ENCODE measurements at places on chromosomes 6 and 20.

GRCh38 chr6:81793821-81794475 is 41.5 kb upstream of the TENT5A start:
- DNase-seq = no peak

DNA sequence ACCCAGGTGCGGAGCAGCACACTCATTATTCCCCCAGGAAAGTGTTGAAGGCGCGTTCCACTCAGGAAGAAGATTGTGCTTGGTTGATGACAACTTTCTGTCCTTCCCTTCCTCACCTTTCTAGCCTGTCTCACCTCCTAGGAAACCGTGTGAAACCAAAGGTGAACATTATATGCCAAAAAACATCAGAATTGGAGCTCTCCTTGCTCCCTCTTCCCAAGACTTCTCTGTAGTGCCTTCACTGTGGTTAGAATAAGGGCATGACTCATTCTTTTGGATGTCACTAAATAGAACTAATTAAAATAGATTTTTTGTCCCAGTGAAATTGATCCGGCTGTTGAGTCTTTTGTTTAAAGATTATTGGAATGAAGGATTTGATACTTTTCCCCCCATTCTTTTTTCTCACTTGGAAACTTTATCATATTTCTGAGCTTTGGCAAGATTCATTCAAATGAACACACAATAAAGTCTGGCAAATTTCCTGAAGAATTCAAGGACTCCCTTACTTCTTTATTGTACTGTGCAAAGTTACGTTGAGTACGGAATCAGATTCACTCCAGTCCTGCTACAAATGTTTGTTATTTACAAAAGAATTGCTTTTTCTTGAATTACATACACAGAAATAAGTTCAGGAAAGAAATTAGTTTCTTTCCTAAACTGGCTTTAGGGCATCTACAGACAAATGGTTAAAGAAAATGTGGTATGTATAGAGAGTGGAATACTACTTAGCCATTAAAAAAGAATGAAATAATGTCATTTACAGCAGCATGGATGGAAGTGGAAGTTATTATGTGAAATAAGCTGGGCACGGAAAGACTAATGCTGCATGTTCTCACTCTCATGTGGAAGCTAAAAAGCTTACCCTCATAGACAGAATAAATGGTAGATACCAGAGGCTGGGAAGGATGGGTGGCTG is 142.8 kb upstream of the AKAP12 start:
- no peak for DNase-seq

GRCh38 chr6:3317741-3318211 is 59.0 kb downstream of the PSMG4 start:
- DNase-seq = no peak

DNA sequence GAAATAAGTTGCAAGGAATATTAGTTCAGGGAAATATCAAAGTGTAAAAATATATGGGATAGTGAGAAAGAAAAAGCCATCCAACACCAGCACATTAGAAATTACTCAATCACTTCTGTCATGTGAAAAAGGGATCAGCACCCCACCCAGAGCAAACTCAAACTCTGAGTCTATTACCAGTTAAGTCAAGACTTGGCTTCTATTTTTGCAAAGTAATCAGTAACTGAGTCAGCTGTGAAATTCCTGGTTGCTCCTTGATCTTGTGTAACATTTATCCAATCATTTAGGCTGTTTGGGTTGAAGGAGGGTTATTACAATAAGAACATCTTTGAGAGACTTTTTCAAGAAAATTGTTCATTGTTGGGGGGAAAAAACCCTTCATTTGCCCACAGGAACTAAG is 51.2 kb downstream of the SLC22A23 start:
- DNase-seq = no peak

DNA sequence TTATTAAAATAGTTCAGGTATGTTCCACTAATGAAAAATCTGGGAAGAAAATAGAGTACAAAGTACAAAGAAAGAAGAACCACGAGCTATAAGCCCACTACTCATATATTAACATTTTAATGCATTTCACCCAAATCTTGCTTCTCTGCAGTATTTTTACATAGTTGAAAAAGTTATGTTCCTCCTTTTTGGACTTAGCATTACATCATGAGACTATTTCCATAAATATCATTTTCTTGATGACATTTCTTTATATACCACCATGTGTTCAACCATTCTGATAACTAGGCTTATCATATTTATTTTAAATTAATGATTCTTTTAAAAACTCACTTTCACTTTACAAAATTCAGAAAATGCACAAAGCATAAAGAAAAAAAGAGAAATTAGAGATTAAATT is 3.0 kb downstream of the IPCEF1 start:
- DNase-seq = no peak

GRCh38 chr6:101986476-101986875 is 593.0 kb downstream of the GRIK2 start:
- no peak for DNase-seq

GRCh38 chr20:58898629-58899408 is 46.3 kb downstream of the GNAS start:
- DNase-seq = no peak

DNA sequence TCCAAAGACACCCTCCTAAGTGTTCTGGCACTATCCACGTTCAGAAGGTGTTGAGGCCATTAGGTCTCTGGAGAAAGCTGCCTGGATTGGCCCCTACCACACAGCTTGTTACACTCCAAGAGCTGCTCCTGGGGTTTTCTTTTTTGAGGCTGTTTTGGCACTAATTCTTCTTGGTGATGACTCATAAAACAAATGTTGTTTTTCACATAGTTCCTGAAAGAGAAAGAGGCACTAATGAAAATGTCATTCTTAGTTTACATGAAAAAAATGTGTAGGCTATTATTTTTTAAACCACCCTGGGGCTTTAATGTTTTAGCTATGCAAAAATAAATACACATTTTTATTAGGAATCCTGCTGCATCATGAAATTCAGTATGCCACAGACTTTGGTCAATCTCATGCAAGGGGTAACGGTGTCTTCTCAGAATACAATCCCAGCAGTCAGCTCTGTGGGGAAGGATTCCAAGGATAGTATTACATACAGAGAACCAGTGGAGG is 38.1 kb downstream of the TBPL1 start:
- no peak for DNase-seq

GRCh38 chr6:139779988-139780774 is 405.7 kb upstream of the CITED2 start:
- no peak for DNase-seq

DNA sequence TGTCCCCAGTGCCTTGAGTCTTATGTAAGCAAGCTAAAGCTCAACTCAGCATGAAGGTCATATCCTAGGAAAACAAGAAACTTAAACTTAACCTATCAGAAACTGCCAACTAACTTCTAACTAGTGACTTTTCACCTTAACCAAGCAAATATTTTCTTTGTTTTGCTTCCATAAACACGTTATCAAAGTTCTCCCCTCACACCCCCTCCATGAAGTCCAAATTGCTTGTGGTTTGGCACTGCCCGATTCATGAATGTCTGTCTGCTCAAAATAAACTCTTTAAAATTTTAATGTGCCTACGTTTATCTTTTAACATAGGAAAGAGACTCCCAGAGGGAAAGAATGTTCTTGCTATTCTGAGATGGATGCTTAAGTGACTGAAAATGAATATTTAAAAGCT is 34.9 kb downstream of the GSTA2 start:
- DNase-seq = no peak

- no peak for DNase-seq
These were observed 1.4 kb upstream of the LAMA5 start for GRCh38 chr20:62368392-62368975.

DNA sequence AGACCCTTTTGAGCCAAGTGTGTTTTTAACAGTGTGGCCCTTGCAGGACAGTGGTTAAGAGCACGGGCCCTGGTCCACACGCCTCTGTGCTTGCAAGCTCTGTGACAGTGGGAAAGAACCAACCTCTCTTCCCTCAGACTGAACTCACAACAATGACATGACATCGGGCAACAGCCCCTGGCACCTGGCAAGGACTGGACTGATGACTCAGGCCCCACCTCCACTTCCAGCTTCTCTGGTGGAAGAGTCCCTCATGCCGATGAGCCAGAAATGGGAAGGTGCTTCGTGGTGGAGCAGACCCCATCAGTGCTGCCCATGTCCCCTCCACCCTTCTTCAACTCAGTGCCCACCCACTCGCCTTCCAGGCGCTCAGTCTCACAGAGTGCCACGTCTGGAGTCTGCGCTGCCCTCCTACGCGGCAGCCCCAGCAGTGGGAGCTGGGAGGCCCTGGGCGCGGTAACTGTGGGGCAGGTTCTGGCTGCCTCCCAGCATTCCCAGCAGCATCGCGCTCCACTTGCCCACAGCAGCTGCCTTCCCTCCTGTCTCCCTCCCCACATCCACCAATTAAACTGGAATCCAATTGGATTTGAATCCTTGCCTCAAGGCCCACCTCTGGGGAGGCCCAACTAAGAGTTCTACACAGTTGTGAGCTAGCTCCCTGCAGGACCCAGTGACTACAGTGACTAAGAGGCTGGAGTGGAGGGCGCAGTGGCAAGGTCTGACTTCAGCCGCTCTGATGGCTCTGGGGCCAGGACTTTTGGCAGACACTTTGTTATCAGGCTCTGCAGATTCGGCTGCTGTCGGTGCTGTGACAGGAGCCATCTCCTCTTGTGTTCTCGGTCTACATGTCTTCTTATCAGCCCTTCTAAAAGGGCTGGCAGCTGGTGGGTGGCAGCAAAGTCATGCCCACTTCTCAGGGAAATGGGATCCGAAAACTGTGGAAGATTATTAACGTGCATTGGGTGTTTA is 156.8 kb upstream of the MLN start:
- DNase-seq = no peak

DNA sequence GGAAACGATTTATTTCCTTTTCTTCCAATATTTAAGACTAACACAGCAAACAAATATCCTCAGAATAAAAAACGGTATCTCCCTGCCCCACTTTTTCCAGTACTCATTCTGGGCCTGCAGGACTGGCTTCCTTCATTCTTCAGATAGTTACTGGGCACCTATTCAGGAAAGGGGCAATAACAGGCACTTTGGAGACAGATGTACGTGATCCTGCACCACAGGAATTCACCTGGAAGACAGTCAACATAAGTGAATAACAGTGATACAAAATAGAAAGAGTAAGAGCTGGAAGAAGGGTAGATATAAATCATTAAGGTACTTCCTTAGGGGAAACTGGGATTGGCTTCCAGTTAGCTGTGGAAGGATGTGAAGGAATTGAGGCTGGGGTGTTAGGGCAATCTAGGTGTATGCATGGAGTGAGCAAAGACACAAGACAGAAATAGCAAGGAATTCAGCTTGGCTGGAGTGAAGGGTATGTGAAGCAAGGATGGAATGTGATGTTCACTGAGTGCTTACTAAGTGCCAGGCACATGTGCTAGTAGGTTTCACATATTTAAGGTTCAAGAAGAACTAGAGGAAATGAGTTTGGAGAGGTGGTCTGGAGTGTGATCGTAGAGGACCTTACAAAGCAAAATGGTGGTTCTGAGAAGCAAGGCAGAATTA is 49.3 kb upstream of the FAM83C start:
- no peak for DNase-seq

- DNase-seq = no peak
These were observed 8.2 kb downstream of the DHX35 start for GRCh38 chr20:38970302-38970701.

DNA sequence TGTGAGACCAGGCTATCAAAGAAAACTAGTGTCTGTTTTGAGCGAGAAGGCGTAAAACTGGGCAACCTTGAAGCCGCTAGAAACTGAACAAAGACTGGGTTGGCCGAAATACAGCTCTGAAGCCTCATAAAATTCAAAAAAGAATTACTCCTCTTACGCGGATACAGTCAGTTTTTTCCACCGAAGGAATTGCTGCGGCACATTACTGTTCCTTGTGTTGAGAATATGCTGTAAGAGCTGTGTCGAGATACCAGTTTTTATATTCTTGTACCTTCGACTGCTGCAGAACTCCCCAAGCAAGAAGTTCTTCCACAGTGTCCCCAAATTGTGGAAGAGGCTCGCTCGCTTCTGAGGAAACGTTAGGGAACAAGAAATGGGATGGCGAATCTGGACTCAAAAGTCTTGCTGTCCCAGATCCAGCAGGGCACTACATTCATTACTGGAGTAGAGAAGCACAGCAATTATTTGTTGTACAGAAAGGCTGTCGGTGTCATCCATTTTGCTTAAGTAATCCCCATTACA is 523 bp upstream of the COX7A2 start:
- DNase-seq = no peak

DNA sequence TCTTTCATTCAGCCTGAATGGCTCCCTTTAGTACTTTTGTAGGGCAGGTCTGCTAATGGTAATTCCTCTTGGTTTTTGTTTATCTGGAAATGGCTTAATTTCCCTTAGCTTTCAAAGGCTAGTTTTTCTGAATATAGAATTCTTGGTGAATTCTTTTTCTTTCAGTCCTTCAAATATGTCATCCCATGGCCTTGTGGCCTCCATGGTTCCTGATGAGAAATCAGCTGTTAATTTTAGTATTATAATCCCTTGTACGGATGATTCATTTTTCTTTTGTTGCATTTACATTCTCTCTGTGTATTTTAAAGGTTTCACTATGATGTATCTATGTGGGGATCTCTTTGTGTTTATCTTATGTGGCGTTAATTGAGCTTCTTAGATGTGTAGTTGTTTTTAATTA is 179.6 kb upstream of the ARG1 start:
- no peak for DNase-seq

- no peak for DNase-seq
These were observed 10.6 kb upstream of the TENT5A start for GRCh38 chr6:81763051-81763450.

DNA sequence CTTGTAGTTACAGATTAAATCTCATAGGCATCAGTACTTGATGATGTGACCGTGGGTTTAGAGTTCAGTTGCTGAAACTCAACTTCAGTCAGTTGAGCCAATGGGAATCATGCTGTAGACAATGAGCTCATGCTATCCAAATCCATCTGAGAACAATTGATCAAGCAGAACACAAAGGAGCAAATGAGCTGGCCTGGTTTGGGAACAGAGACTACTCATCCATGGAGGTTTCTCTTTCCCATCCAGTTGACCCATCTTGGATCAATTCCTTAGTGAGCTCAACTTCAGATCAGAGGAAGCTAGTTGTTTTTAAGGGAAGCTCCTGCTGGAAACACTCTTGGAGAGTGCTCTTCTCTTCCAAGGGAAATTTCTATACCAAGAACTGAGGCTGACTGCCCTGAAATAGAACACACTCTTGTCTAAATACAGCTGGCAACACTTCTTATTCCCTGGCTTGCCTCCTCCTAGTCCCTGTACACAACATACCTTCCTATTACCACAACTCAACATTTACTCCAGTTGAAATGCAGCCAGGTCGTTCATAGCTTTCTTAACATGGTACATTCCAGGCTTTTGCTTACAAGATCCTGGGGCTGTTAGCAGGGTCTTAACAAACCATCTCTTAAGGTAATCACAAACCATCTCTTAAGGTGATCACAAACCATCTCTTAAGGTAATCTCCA is 203.9 kb upstream of the PRDM1 start:
- DNase-seq = no peak

GRCh38 chr6:169099411-169100202 is 154.0 kb downstream of the THBS2 start:
- no peak for DNase-seq

- no peak for DNase-seq
These were observed 236.6 kb downstream of the ARID1B start for GRCh38 chr6:157013649-157014304.

DNA sequence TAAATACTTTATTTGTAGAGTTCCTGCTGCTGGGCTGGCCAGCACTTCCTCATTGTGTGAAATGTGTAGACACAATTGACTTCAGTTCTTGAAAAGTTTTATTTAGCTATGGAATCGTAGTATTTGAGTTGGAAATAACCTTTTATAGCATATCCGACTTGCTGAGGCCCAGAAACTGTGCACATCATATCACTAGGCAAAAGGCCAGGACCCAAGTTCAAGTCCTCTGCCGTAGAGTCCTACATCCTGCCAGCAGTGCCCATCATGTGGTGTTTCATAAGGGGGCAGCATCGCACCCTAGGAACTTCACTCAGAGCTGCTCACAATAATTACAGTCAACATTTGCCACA is 207.7 kb upstream of the SNX9 start:
- DNase-seq = no peak
